Activated naive CD8-positive, alpha-beta T cell treated with anti-CD3 and anti-CD28 coated beads, Interleukin-2, amount 10 ng/mL, durations not matched to agents 7 days and 5 days (primary cell): ENCODE measurements at places on chromosomes 1 and 21. TPM values are rescaled to one million over a fixed set of nuclear protein-coding genes. Genes with fewer than 3 reads are reported as not detected.
A peak's percentile ranks its signal among the peaks of the same experiment; 100 is the strongest.

FAM131C gene
- total RNA-seq: 4.1 TPM

MYOG gene
- total RNA-seq: not detected

TRMT1L gene
- 22.0 TPM for total RNA-seq

- H3K36me3 ChIP-seq: no peaks in the 10 kb centered on the region
- peaks cover 4% of the 10 kb centered on the region for H3K4me1 ChIP-seq
- H3K4me3 ChIP-seq: no peak overlapping the region
Observed at GRCh38 chr1:213122514-213122929, 71.5 kb downstream of the RPS6KC1 start.

DNA sequence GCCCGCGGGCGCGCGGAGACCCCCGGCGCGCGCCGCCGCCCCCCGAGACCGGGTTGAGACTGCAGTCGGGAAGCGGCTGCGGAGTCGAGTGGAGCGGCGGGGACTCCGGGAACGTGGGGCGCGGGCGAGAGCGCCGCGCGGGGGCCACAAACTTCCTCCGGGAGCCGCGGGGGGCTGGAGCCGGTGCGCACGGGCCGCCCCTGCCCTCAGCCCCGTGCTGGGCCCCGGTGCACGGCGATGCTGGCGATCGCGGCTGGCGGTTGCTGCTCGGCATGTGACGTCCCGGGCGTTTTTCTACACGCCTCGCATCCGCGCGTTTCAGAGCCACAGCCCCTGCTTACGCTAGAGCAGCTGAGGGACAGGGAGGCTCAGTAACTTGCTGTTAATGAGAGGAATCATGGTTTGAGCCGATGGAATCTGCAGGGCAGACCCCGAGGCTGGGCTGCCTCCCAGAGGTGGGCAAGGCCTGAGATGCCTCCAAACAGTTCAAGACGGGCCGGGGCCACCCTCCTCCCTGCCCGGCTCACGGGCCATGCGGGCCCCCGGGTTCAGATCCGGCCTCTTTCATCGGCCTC is 520 bp downstream of the TMEM201 start:
- DNase-seq: peak; percentile 64
- H3K4me3 ChIP-seq: peak overlapping the region; percentile 72

DNA sequence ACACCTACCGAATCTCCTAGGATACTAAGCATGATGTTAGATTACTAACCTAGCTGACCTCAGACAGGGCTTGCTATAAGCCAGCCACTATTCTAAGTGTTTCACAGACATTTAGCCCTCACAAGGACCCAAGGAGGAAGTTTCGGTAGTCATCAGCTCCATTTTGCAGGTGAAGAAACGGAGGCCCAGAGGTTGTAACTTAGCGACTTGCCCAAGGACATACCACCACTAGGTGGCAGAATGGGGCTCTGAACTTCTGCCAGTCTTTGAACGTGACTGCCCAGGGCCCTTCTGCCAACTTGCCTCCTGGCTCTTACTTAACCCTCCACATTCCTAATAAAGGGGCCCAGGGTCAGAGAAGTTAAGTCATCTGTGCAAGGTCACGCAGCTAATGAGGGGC is 283.5 kb downstream of the C1orf94 start:
- no peaks in the 10 kb centered on the region for H3K4me1 ChIP-seq
- DNase-seq: peak; percentile 35
- H3K36me3 ChIP-seq: no peaks in the 10 kb centered on the region
- no peaks in the 10 kb centered on the region for H3K27me3 ChIP-seq
- no peak overlapping the region for H3K27ac ChIP-seq

DNA sequence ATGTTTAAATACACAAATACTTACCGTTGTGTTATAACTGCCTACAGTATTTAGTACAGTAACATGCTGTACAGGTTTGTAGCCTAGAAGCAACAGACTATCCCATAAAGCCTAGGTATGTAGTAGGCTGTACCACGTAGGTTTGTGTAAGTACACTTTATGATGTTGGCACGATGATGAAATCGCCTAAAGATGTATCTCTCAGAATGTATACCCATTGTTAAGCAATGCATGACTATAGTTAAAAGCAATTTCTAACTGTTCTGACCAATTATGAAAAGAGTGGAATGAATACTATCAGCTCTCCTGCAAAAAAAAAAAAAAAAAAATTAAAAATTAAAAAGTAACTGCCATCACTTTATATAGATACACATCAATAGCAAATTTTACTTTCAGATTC is 11.4 kb downstream of the HP1BP3 start:
- H3K4me3 ChIP-seq: no peak overlapping the region
- H3K36me3 ChIP-seq: peaks cover 30% of the 10 kb centered on the region
- H3K27me3 ChIP-seq: no peaks in the 10 kb centered on the region

DNA sequence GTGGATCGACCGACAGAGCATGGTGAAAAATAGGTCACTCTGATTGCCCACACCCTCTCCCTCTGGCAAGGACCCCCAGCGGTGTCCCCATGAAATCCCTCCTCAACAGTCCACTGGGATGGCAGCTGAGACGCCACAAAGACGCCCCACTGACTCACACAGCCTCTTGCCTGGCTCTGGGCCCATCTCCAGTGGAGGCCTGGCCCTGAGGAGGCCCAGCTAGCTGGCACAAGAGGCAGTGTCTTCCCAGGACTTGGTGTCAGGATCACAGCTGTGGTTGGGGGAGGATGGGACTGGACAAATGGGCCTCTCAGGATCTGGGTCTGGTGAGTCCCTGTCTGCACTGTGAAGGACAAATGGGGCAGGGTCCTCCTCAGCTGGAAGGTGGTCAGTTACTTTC is 4.6 kb downstream of the ALX3 start:
- no peak for DNase-seq
- no peak overlapping the region for H3K4me3 ChIP-seq
- peaks cover 43% of the 10 kb centered on the region for H3K27me3 ChIP-seq
- no peaks in the 10 kb centered on the region for H3K36me3 ChIP-seq
- H3K4me1 ChIP-seq: peaks cover 5% of the 10 kb centered on the region

DNA sequence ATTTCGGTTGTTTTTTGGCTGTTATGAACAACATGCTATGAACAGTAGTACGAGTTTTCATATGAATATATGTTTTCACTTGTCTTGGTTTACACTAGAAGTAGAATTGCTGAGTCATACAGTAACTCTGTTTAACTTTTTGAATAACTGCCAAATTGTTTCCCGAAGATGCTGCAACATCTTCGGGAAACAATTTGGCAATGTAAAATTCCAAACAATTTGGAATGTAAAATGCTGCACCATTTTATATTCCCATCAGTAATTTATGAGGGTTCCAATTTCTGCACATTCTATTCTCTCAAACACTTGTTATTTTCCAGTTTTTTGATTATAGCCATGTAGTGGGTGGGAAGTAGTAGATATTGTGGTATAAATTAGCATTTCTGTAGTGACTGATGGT is 11.6 kb downstream of the PCBP3 start:
- H3K36me3 ChIP-seq: no peaks in the 10 kb centered on the region
- no peaks in the 10 kb centered on the region for H3K4me1 ChIP-seq
- H3K4me3 ChIP-seq: no peak overlapping the region
- peaks cover 13% of the 10 kb centered on the region for H3K27me3 ChIP-seq
- no peak overlapping the region for H3K27ac ChIP-seq
- DNase-seq: no peak

DNA sequence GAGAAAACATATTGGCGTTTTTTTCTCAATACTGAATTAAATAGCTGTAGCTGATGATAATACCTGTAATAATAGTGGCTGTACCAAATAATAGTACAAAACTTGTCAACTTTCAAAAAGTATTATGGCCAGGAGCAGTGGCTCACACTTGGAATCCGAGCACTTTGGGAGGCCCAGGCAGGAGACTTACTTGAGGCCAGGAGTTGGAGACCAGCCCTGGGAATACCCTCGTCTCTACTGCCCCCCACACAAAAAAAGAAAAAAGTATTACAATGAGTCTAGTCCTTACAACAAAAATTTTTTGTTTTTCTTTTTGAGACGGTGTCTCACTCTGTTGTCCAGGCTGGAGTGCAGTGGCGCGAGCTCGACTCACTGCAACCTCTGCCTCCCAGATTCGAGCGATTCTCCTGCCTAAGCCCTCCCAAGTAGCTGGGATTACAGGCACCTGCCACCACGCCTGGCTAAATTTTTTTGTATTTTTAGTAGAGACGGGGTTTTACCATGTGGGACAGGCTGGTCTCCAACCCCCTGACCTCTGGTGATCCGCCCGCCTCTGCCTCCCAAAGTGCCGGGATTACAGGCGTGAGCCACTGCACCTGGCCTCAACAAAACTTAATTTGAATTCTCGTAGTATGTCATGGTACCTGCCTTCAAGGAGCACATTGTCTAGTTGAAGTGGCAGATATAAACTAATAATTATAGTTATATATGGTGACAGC is 1.4 kb downstream of the RBBP4 start:
- peaks cover 27% of the 10 kb centered on the region for H3K36me3 ChIP-seq
- H3K27me3 ChIP-seq: no peaks in the 10 kb centered on the region
- H3K4me3 ChIP-seq: peak overlapping the region; percentile 91
- no peak for DNase-seq
